Psoas muscle (tissue), 8 donors: ENCODE measurements at places on chromosomes 1 and 21. TPM values are rescaled to one million over a fixed set of nuclear protein-coding genes. Genes with fewer than 3 reads are reported as not detected.

ECE1 gene
- total RNA-seq = 12.3 TPM

LAMC1 gene
- 87.0 TPM for total RNA-seq

CDA gene
- total RNA-seq = 1.7 TPM

NDC1 gene
- total RNA-seq = 7.5 TPM

MIXL1 gene
- total RNA-seq = not detected

SLC2A1 gene
- total RNA-seq = 2.1 TPM

CD1D gene
- 0.59 TPM for total RNA-seq

PROK1 gene
- total RNA-seq = 0.21 TPM

ARHGEF10L gene
- 37.1 TPM for total RNA-seq

PCAT6 gene
- 0.71 TPM for total RNA-seq

IGSF8 gene
- total RNA-seq = 4.3 TPM

C1orf167 gene
- total RNA-seq = 2.7 TPM

ITLN2 gene
- total RNA-seq = not detected

NES gene
- 40.5 TPM for total RNA-seq

PRAMEF13 gene
- not detected for total RNA-seq

LGR6 gene
- not detected for total RNA-seq

NBPF4 gene
- total RNA-seq = not detected

EFNA1 gene
- 25.7 TPM for total RNA-seq

ADARB1 gene
- total RNA-seq = 8.4 TPM

GBP2 gene
- 11.3 TPM for total RNA-seq

BTBD19 gene
- total RNA-seq = 1.8 TPM

ST3GAL3 gene
- total RNA-seq = 53.2 TPM

DNALI1 gene
- 1.5 TPM for total RNA-seq

CFAP126 gene
- total RNA-seq = not detected

UBE2U gene
- not detected for total RNA-seq

S100A9 gene
- 51.1 TPM for total RNA-seq

OVAAL gene
- total RNA-seq = not detected

UMODL1 gene
- total RNA-seq = not detected

PLPPR4 gene
- total RNA-seq = 0.08 TPM

LENEP gene
- total RNA-seq = not detected

GPR52 gene
- total RNA-seq = not detected

TRIM46 gene
- total RNA-seq = not detected

C1orf141 gene
- not detected for total RNA-seq

FNDC10 gene
- not detected for total RNA-seq

ERO1B gene
- 6.0 TPM for total RNA-seq

TPM3 gene
- 3,898 TPM for total RNA-seq

MAEL gene
- not detected for total RNA-seq

PLCH2 gene
- total RNA-seq = 0.60 TPM

KCNH1 gene
- total RNA-seq = 0.22 TPM

SLC26A9 gene
- 0.62 TPM for total RNA-seq

AHDC1 gene
- total RNA-seq = 56.0 TPM

HSF2BP gene
- 0.23 TPM for total RNA-seq

NTRK1 gene
- 0.16 TPM for total RNA-seq

NR1I3 gene
- not detected for total RNA-seq

MASP2 gene
- not detected for total RNA-seq

DPT gene
- 39.4 TPM for total RNA-seq

KIF26B gene
- total RNA-seq = 0.32 TPM

AGTRAP gene
- total RNA-seq = 28.5 TPM

PIGR gene
- 0.49 TPM for total RNA-seq

OR2T35 gene
- not detected for total RNA-seq

INAVA gene
- not detected for total RNA-seq

OR10J1 gene
- not detected for total RNA-seq

CCDC185 gene
- not detected for total RNA-seq

LDLRAD1 gene
- total RNA-seq = not detected
